Stimulated activated CD4-positive, alpha-beta T cell treated with anti-CD3 and anti-CD28 coated beads, Interleukin-4, amount 100 ng/mL, for 1 hour (primary cell): ENCODE measurements at places on chromosomes 4 and X.
A peak's percentile ranks its signal among the peaks of the same experiment; 100 is the strongest.

GRCh38 chr4:76074468-76074867, at the start of gene ART3:
ART3 (plus strand) TSS chr4:76074709; CDS start chr4:76075890, 1,181 bp downstream.
- DNase-seq, result no peak

GRCh38 chr4:48137846-48138245, 3.8 kb upstream of the TXK start:
- DNase-seq, result no peak

GRCh38 chrX:153478746-153479145, 8.4 kb upstream of the HAUS7 start:
- no peak for DNase-seq

DNA sequence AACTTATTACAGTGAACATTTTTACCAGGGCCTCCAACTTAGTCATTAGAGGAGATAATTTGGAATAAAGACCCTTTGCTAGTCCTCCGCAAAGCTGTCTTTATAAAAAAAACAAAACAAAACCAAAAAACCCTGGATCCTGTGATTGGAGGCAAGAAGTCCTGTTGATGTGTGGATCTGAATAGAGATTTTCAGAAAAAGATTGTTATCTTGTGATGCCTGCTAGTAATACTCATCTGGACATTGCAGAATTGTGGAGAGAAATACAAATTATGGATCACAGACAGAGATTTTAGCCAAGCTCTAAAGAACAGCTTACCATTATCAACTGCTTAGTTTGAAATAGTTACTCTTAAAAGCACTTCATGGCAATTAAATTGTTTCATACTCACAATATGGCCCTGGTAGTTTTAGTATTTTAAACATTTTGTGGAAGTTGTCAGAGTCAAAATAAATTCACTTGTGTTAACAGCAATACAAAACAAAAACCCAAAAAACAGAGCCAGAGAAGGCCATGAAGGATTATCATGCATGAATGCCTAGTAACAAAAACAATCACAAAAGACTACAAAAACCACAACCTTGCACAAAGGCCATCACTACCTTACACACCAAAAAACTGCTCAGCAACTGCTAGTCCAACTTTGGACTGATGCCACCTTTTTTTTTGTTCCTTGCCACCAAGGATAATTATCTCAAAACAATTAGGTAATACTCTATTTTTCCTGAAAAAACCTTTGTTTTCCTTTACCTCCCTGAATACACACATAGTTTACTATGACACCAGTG, 514.5 kb upstream of the SLIT2 start:
- DNase-seq, result no peak

- DNase-seq, result no peak
Measured at GRCh38 chr4:23348789-23349498, 540.9 kb downstream of the PPARGC1A start.

- no peak for DNase-seq
Measured at GRCh38 chr4:94603170-94603747, 151.5 kb downstream of the PDLIM5 start.

- DNase-seq, result no peak
Measured at GRCh38 chrX:74061879-74062278, 242.1 kb upstream of the ZCCHC13 start.

- DNase-seq, result no peak
Measured at GRCh38 chr4:102037566-102037965, 247.0 kb downstream of the BANK1 start.

DNA sequence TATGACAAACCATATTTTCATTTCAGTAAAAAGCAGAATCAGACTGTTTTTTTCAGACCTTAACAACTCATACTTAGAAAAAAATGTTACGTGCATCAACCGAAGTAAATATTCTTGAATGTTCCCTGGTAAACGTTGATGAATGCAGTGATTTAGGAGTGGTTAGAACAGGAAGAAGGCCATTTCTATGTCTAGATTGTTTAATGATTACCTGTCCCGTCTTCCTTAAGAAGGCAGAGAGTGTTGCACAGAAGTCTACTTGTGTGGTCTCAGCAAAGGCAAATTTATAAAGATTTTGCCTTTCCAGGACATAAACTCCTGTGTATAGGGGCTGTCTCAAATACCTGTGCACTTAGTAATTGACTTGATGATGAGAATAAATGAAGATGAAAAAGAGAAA, 134.5 kb downstream of the MGST2 start:
- DNase-seq, result no peak

GRCh38 chrX:74422576-74423288, 1.4 kb downstream of the SLC16A2 start:
- peak; percentile 7 for DNase-seq

GRCh38 chr4:44912980-44913379, 186.6 kb upstream of the GNPDA2 start:
- DNase-seq, result no peak

- DNase-seq, result no peak
Measured at GRCh38 chr4:78662658-78663057, 111.1 kb downstream of the ANXA3 start.

DNA sequence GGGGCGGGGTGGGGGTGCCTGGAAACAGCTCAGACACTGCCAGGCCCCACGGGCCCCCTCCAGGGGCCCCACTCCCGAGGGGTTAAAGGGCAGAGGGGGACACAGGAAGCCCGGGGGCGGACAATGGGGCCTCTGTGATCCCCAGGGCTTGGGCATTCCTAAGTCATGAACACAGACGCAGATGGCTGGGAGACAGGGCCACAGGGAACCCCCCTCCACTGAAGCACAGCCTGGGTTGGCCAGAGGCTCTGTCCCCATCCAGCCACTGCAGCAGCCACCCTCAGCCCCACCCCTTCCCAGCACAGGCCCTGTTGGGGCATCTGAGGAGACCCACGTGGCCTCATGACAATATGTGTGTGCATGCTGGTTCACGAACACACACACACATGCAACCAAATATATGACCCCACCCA, 3.9 kb downstream of the L1CAM start:
- no peak for DNase-seq

DNA sequence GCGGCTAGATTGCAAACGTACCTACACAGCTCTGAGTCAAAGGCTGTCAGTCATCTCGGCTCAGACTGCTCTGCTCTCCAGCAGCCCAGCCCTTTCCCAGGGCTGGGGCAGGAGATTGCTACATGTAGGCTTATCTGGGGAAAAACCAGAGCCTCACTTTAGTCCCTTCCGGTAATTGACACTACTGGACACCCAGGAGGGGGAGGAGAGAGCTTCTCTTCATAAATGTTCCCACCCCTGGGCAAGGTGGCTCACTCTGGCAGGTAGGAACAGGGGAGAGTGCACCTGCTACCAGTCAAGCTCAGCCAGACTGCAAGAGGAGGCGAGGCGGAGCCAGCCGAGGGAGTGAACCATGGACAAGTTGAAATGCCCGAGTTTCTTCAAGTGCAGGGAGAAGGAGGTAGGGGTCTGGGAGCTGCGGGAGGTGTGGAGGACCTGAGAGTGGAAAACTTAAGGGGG, at the start of gene SLC6A14:
Gene SLC6A14, plus strand, starts transcription at position 249 of the 459 bp plus-strand sequence. Its CDS starts 104 bp downstream, at position 353.
- no peak for DNase-seq

- DNase-seq, result no peak
Measured at GRCh38 chrX:70445951-70446350, 1.3 kb downstream of the DLG3 start.

GRCh38 chr4:37101686-37102085, 142.9 kb upstream of the NWD2 start:
- DNase-seq, result no peak

GRCh38 chr4:148448141-148448540, 5.9 kb upstream of the NR3C2 start:
- no peak for DNase-seq

GRCh38 chr4:152351080-152351479, 184.8 kb downstream of the FBXW7 start:
- no peak for DNase-seq

DNA sequence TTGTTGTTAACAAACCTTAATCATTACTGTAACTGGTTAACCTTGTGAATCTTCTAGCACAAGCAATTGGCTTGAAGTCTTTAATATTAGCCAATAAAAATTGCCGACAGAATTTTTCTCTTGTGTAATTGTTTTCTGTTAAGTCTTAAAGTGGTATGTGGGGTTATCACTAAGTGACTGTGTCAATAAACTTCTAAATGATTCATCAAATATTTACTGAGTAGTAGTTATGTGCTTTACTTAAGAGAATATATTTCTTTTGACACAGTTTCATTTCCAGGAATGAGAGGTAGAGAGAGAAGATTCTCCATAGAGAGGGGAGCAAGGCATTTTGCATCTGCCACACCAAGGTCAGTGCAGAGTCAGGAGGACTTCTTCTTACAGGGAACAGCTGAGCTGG, 2361.6 kb upstream of the AGA start:
- no peak for DNase-seq

GRCh38 chr4:13329963-13330362, 154.2 kb downstream of the RAB28 start:
- no peak for DNase-seq

DNA sequence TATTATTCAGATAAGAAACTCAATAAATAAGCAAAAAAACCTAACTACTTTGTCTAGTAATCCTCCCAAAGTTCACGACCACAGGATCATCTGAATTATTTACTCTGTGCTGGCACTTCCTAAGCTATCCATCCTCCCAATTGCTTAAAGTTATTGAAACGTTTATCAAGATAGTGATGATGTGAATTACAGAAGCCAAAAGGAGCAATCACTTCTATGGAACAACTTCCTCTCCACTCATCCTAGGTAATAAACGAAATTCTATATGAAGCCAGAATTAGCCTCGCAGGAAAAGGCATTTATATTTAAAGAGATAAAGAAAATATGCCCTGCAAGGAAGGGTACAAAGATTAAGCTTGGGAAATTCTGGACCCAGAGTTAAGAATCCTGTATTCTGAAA, 475.4 kb downstream of the NLGN4X start:
- no peak for DNase-seq

- DNase-seq, result no peak
Measured at GRCh38 chr4:126564283-126564854, 1068.4 kb upstream of the INTU start.

DNA sequence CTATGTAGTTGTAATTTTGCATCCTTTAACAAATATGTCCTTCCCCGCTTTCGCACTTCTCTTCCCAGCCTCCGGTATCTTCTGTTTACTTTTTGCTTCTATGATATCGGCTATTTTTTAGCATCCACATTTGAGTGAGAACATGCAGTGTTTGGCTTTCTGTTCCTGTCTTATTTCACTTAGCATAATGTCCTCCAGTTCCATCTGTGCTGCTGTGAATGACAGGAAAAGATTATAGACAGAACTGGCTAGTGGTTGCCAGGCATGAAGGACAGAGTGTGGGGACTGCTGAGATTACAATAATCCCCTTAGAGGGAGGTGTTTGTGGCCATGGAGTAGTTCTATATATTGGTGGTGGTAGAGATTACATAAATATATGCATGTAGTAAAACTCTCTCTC, 588.6 kb downstream of the NLGN4X start:
- no peak for DNase-seq
